Stimulated activated CD4-positive, alpha-beta T cell treated with anti-CD3 and anti-CD28 coated beads, TNF-alpha, amount 100 ng/mL, for 4 hours (primary cell): ENCODE measurements at places on chromosomes 2 and 18.

GRCh38 chr2:36427790-36428243 is 72.2 kb downstream of the CRIM1 start:
- DNase-seq: no peak

DNA sequence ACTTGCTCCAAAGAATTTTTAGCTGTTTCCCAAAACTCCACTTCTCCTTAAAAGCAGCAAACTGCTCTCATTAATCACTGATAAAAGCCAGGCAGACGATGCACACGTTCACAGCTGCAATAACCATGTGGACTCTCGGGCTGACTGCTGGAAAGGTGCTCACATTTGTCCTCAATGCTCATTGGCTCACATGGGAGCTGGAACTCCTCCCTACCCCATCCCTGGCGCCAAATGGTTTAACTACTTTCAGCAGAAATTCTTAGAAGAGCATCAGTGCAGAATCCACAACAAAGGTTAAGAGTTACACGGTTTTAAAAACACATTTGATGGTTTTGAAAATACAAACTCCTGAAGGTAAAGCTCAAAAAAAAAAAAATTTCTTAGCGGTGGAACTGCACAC is 117.1 kb downstream of the NOL10 start:
- no peak for DNase-seq

GRCh38 chr2:74856004-74856578 is 22.2 kb downstream of the HK2 start:
- no peak for DNase-seq

- DNase-seq: no peak
Observed at GRCh38 chr2:136049011-136049742, 63.8 kb upstream of the DARS1 start.

- no peak for DNase-seq
Observed at GRCh38 chr2:44075541-44075940, 79.8 kb upstream of the LRPPRC start.

DNA sequence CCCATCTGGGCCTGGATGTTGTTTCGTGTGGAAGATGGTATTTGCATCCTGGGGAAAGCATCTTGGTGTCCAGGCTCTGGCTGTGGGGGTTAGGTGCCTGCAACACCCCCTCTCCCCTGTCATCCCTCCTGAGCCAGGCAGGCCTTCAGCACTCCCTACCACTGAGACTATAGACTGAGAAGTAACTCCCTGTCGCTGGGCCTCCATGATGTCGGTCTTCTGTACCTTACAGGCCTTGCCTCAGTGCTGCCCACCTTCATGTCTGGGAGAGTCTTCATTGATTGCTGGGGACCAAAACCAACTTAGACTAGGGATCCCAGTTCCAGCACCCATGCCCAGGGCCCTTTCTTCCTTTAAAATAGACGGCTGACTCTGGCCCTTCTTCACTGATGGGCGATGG is 33.1 kb upstream of the DNMT3A start:
- DNase-seq: no peak

- DNase-seq: no peak
Observed at GRCh38 chr2:205868773-205869333, 186.6 kb downstream of the NRP2 start.

DNA sequence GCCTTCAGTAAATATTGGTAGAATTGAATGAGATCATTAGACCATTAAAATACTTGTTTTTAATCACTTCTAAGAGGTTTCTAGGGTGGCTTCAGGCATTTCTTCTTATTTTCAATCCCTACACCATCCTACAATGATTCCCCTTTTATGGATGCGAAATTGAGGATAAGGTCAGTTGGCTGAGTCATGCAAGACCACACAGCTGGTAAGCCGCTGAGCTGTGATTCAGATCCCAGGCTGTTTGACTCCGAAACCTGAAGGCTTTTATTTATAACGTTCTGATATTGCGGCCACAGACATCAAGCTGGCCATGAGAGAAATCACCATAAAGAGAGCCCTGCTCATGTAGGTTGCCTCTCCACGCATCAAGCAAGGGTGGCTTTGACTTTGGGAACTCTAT is 133.4 kb downstream of the VAPA start:
- DNase-seq: no peak

DNA sequence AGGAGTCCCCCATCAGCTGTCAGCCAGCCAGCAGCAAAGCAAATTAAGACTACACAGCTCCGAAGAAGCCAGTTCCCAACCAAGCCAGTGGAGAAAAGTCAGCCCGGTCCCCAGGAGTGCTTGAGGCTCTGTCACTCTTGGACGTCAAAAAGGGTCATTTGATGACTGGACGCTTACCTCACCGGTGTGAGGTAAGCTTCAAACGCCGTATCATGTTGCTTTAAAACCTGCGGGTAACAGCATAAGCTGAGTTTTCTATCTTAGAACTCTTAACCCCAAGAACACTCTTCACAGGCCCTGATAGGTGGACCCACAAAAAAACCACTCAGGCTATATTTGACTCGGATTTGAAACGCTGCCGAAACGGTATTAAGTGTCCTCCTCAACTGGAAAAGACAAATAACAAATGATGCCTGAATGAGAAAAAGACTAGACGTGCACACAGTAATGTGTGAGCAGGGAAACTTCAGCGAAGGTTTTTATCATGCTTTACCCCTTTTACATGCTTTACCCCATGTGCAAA is 682 bp upstream of the LNPK start:
- DNase-seq: no peak

DNA sequence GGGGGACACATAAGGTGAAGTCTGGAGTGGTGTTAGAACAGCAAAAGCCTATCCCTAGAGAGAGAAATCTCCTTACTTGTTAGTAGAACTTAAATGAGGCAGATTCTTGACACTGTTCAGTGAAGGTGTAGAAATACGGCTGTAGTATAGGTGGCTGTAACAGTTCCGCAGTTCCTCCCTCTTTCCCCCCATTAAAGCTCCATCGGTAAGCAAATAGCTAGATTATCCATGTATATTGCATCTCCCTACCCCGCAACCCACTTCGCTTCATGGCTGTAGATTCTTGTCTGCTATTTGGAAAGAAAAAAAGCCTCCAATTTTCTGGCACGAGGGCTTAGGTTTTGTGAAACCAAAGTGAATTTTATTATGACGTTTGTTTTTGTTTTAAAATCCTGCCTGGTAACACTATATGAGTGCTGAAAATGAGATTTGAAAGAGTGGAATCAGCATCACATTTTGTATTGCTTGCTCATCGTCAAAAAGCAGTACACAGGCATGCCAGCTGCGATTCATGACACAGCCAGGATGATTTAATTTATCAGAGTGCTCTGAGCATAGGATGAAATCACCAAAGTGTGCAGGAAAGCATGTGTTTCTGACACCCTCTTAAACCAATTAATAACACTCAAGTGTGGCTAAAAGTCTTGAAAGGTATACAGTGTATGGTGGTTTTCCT is 1.4 kb downstream of the FAM171B start:
- no peak for DNase-seq

DNA sequence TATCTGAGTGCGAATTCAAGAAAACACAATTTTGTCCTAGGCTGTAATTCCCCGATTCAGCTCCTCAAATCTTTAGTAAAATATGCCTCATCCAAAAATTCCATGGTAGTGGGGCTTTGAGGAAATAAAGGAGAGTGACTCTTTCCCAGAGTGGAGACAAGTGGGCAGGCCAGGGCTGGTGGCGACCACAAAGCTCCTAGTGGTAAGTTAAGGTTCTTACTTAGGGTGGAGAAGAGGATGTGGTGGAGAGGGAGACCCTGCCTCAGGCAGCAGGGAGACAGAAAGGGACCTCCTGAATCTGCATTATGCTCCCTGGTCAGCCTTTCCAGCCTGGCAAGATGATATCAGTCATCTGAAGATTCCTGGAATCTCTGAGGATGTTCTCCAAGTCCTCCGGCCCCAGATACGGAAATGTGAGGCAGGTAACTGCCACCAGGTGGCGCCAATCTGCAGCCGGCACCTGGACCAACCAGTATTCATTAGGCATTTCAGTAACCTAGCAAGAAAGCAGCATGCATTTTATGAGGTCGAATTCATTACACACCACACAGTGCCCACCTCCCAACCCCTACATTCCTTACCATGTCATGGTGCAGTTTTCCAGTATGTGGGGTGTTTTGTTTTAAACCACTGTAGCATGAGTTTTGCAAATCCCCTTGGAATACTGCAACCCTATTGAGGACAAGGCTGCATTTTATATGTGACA is 106.4 kb downstream of the POLE4 start:
- DNase-seq: peak; percentile 8

DNA sequence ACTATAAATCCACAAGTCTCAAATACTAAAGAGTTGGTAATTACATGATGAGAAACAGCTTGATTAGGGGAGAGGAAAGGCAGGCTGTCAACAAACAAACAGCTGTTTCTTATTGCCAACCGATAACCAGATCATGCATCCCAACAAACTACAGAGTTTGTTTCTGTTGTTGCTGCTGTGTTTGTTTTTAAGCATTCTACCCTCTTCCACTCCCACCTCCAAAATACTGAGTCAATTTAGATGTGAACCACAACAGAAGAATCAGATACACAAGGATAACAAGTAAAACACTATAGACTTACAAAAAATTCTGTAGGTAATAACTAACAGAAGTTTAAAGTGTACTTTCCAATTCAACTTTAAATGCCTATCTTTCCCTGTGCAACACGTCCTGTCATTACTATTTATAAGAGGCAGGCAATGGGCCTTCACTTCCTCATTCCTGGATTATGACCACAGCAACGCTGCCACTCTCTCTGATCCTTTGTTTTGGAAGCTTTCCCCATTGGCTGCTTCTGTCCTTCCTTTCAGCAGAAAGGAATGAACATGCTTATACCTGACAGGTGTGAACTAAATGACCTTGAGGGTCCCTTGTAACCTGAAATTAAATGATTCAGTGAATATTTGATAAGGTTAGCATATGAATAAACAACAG is 152.0 kb downstream of the SRBD1 start:
- no peak for DNase-seq

GRCh38 chr2:129302106-129302505 is 677.4 kb upstream of the RAB6C start:
- DNase-seq: no peak

DNA sequence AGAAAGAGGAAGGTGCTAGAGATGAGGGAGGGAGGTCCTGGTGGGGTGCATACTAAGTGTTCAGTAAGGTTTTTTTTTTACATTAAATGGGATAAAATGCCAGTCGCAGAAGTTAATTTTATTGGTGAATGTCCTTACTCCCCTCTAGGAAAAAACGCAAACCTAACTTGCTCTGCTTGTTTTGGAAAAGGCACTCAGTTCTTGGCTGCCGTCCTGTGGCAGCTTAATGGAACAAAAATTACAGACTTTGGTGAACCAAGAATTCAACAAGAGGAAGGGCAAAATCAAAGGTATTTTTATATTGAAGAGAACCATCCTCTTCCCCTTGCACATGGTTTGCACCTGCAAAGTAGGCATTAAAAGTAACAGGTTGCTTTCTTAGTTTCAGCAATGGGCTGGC is 12.7 kb upstream of the IL18R1 start:
- DNase-seq: no peak

DNA sequence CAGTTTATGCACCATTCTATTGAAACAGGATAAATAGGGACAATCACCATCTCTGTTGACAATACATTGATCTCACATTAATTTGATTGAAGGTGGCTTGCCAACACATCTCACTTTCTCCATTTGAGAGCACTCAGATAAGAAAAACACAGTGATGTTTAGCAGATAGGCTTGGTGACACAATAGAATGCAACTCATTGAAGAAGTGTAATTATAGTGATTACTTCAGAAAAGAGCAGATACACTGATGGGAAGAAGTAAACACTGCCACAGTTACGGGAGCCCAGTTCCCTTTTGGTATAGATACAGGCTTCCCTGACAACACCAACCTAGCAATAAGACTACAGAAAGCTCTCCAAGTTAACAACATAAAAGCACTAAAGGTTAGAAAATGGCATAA is 89.1 kb downstream of the FIGN start:
- no peak for DNase-seq

DNA sequence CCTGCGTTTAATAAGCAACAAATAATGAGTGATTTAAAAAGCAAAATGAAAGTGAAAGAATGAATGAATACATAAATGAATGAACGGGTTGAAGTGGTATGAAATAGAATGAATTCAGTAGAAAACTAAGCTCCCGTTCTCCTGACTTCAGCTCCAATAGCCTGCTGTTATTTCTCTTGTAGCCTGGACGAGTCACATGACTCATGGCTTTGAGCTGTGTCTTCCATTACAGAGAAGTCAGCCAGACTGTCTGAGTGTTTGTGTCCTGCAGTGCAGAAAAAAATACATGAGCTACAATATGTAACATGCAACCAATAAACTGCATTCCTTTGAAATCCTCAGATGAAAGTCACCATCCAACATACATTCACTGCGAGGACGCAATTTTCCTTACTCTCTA is 21.2 kb downstream of the SCG2 start:
- DNase-seq: no peak

DNA sequence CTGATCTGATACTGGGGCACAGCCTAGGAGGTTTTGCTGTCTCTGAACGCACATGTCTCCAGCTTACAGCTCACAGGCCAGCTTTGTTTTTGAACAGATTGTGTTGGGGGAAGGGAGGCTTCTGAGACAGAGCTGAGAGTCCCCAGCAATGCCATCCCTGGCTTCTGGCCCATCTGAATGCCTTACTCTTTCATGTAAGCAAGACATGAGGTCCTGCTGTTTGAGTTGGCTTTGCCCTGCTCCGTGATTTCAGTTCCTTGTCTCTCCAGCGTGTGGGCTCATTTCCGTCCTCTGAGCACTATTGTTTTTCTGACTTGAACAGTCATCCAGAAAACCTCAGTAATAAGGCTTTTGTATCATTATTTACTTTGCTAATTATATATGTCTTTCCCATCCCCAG is 194.9 kb upstream of the TNP1 start:
- no peak for DNase-seq

GRCh38 chr2:124983595-124983994 is 958.5 kb downstream of the CNTNAP5 start:
- no peak for DNase-seq

GRCh38 chr2:98821629-98822135 is 90.8 kb upstream of the MGAT4A start:
- DNase-seq: no peak

DNA sequence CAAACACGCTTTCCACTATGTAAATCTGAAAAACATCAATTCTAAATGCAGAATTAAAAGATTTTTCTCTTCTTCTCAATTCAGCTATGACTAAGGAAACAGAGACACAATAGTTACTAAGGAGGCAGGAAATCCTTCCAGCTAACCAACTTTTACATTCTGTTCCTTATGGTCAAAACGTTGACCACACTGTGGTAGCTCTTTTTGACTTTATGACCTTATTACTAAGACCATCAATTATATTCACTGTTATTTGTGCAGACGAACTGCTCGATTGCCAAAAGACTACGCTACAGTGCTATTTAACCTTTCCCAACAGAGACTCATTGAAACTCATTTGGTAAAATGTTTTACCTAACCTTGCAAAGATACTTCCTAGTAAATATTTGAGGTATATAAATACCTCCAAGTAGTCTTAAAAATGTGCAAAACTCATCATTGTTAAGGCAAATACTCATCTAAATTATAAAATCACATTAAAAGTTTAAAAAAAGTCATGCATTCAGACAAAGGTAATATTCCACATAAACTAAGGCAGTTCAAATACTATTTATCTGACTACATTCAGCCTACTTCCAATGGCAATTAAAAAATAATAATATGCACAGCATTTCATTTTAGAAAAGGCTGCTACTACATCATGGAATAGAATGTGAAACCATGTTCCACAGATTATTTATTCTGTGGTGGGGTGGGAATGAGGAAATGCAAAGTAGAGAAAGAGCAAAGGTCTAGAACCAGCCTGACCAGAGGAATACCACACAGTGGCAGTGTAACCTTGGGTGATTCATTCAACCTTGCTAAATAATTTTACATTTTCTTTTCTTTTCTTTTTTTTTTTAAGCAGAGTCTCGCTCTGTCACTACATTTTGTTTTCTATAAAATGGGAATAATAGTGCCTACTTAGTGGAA is 139.9 kb downstream of the THADA start:
- no peak for DNase-seq
